Tibial artery (tissue), 4 donors: ENCODE measurements at places on chromosomes 7 and 10.

DNA sequence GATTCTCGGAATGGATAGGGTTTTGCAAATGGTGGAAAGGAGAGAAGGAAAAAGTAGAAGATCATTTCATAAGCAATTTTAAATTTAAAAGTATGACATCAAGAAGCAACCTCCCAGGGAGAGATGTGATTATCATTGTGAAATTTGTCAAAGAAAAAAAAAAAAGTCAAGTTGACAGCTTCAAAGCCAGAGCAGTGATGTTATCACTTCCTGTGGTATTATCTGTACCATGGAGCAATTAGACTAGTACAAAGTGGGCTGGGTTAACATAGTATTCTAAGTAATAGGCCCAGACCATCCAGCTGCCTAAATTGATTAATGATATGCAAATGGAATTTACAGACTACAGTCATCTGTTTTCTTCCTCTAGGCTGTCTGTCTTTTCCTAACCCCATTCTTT, 84.0 kb upstream of the NPY start:
- no peaks in the 10 kb centered on the region for H3K36me3 ChIP-seq
- H3K27ac ChIP-seq = no peak overlapping the region
- H3K4me3 ChIP-seq = no peak overlapping the region
- H3K4me1 ChIP-seq = no peaks in the 10 kb centered on the region
- DNase-seq = no peak

GRCh38 chr10:30182191-30183054, 123.0 kb upstream of the JCAD start:
- H3K27me3 ChIP-seq = no peaks in the 10 kb centered on the region
- H3K4me1 ChIP-seq = peaks cover 36% of the 10 kb centered on the region
- H3K36me3 ChIP-seq = no peaks in the 10 kb centered on the region

GRCh38 chr7:158266426-158266816, 321.2 kb downstream of the PTPRN2 start:
- H3K27me3 ChIP-seq = no peaks in the 10 kb centered on the region
- no peaks in the 10 kb centered on the region for H3K4me1 ChIP-seq
- H3K36me3 ChIP-seq = no peaks in the 10 kb centered on the region
- DNase-seq = no peak
- H3K27ac ChIP-seq = no peak overlapping the region
- no peak overlapping the region for H3K4me3 ChIP-seq

- no peak overlapping the region for H3K27ac ChIP-seq
- H3K27me3 ChIP-seq = no peaks in the 10 kb centered on the region
- no peak for DNase-seq
- peaks cover 40% of the 10 kb centered on the region for H3K36me3 ChIP-seq
Measured at GRCh38 chr10:77857272-77857671, 69.3 kb downstream of the DLG5 start.

DNA sequence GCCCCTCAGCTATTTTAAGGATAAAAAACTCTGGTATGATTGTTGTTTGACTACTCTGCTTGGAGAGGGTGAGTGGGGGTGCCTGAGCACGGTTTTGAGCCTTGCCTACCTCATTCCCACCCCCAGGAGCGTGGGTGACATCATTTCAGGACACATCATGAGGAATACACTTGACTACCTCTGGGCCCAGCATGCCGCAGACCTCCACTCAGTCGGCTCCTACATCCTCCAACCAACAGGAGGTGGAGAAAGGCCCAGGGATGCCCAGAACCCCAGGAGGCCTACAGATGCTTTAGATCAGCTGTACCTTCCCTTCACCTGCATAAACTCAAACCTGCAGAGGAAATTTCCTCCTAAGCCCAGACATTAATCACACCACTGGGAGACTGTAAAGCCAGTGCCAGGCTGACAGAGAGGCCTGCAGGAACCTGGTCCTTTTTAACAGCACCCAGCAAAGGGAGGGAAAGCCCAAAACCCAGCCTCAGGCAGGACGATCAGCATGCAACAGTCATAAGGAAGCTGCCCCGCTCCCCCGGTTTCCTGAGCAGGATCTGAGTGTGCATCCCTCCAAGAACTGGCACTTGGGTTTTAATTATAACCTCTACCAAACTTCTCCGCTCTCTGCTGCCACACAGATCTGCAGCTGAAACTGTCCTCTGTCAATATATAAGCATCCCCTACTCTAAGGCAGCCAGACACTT, 61.7 kb upstream of the ZNRF2 start:
- H3K27me3 ChIP-seq = no peaks in the 10 kb centered on the region
- no peak for DNase-seq
- peaks cover 8% of the 10 kb centered on the region for H3K4me1 ChIP-seq
- H3K27ac ChIP-seq = no peak overlapping the region
- H3K4me3 ChIP-seq = no peak overlapping the region

DNA sequence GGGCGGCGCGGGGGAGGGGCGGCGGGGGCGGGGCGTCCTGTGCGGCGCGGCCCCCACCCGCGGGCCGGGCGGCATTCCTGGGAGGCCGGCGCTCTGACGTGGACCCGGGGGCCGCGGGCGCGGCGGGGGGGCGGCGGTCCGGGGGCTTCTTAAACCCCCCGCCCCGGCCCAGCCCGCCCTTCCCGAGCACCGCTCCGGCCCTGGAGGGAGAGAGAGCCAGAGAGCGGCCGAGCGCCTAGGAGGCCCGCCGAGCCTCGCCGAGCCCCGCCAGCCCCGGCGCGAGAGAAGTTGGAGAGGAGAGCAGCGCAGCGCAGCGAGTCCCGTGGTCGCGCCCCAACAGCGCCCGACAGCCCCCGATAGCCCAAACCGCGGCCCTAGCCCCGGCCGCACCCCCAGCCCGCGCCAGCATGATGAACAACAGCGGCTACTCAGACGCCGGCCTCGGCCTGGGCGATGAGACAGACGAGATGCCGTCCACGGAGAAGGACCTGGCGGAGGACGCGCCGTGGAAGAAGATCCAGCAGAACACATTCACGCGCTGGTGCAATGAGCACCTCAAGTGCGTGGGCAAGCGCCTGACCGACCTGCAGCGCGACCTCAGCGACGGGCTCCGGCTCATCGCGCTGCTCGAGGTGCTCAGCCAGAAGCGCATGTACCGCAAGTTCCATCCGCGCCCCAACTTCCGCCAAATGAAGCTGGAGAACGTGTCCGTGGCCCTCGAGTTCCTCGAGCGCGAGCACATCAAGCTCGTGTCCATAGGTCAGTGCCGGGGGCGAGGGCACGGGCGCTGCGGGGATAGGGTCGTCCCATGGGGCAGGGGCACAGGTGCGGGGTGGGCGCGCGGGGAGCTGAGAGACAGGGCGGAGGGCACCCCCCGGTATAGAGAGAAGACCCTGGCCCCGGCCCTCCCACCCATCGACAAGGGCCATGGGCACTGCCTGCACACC, at the start of gene FLNC:
TSS of gene FLNC (plus strand) at position 176 of the 947 bp plus-strand sequence. CDS start at position 408, 232 bp downstream.
- H3K4me1 ChIP-seq = no peaks in the 10 kb centered on the region
- H3K4me3 ChIP-seq = peak within 1 kb of the TSS; percentile 58
- peak; percentile 65 for DNase-seq
- H3K27ac ChIP-seq = peak within 1 kb of the TSS; percentile 95

GRCh38 chr7:27740449-27741086, 606 bp downstream of the TAX1BP1 start:
- H3K27ac ChIP-seq = peak overlapping the region; percentile 98
- H3K36me3 ChIP-seq = no peaks in the 10 kb centered on the region
- H3K27me3 ChIP-seq = no peaks in the 10 kb centered on the region
- peaks cover 11% of the 10 kb centered on the region for H3K4me1 ChIP-seq
- DNase-seq = peak; percentile 83

GRCh38 chr7:144027070-144027469, 21.7 kb upstream of the OR2A5 start:
- no peak for DNase-seq
- H3K27ac ChIP-seq = no peak overlapping the region
- H3K36me3 ChIP-seq = no peaks in the 10 kb centered on the region

- H3K27me3 ChIP-seq = no peaks in the 10 kb centered on the region
- no peaks in the 10 kb centered on the region for H3K4me1 ChIP-seq
- peak overlapping the region; percentile 80 for H3K27ac ChIP-seq
- no peak for DNase-seq
Measured at GRCh38 chr7:137953043-137953664, 48.7 kb downstream of the CREB3L2 start.

DNA sequence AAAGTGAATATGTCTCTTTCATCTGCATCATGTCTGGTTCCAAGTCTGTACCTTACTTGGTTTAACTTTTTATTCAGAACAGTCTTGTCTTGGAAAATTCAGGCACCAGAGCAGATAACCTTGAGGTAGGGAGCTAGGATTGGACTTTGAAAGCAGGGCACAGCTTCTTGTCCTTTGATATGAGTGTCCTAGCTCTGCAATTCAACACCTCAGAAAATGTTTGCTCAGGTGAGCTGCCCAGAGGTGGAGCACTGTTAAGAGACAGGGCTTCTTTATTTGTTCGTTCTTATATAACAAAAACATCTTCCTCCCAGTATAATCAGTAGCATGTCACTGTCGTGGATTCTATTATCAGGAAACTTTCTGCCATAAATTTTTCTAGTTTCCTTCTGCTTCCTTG, 118.3 kb downstream of the LRRC4 start:
- no peak overlapping the region for H3K27ac ChIP-seq
- no peaks in the 10 kb centered on the region for H3K36me3 ChIP-seq
- no peaks in the 10 kb centered on the region for H3K27me3 ChIP-seq
- DNase-seq = no peak
- peaks cover 11% of the 10 kb centered on the region for H3K4me1 ChIP-seq

DNA sequence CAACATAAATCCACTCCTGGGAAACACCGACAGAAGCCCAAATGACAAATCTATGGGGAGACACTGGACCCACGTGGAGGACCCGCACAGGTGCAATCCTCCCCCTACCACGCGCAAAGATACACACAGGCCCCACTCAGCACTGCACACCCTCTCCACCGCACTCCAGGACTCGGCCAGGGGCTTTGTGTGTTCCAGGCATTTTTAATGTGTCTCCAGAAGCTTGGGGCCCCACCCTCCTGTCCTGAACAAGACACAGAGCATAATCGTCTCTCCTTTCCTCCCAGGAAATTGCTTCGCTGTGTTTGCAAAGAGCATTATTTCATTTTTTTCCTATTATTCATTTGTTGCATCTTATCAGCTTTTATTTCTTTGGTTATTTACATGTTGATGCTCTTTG, 82.8 kb downstream of the GLI3 start:
- DNase-seq = no peak
- H3K27ac ChIP-seq = no peak overlapping the region
- H3K27me3 ChIP-seq = no peaks in the 10 kb centered on the region
- H3K4me3 ChIP-seq = no peak overlapping the region
- H3K36me3 ChIP-seq = no peaks in the 10 kb centered on the region

DNA sequence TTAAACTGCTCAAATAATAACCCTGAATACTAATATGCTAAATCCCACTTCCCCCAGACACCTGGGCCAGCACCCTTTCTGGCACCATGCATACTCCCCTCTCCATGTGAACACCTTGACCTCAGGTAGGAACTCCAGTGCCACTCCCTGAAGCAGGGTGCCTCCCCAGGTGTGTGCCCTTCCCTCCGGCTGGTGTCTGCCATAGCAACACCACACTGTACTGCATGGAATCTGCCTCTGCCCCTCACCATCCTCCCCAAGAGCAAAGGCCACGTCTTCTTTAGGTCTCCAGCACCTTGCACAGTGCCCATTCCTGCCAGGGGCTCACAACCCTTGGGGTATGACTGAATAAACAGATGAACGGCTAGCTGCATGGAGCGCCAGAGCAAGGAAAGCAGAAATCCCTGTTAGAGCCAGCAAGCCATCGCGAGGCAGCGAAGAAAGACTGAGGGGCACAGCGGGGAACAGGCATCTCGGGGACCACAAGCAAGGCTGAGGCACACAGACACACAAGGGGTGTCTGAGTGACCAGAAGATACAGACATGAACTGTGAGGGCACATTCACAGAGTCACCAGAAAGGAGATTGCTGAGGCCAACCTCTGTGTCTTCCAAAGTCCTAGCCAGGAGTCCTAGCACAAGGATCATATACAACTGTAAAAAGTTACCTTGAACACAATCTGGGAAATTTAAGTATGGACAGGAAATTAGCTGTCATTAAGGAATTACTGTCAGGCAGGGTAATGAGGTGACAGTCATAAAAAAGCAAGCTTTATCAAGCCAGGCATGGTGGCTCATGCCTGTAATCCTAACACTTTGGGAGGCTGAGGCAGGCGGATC, 25.7 kb downstream of the COBL start:
- DNase-seq = no peak
- no peaks in the 10 kb centered on the region for H3K4me1 ChIP-seq

GRCh38 chr10:112986544-112987190, 36.6 kb downstream of the TCF7L2 start:
- DNase-seq = no peak
- H3K27me3 ChIP-seq = no peaks in the 10 kb centered on the region
- H3K4me1 ChIP-seq = peaks cover 28% of the 10 kb centered on the region
- peaks cover 5% of the 10 kb centered on the region for H3K36me3 ChIP-seq
- peak overlapping the region; percentile 46 for H3K27ac ChIP-seq

DNA sequence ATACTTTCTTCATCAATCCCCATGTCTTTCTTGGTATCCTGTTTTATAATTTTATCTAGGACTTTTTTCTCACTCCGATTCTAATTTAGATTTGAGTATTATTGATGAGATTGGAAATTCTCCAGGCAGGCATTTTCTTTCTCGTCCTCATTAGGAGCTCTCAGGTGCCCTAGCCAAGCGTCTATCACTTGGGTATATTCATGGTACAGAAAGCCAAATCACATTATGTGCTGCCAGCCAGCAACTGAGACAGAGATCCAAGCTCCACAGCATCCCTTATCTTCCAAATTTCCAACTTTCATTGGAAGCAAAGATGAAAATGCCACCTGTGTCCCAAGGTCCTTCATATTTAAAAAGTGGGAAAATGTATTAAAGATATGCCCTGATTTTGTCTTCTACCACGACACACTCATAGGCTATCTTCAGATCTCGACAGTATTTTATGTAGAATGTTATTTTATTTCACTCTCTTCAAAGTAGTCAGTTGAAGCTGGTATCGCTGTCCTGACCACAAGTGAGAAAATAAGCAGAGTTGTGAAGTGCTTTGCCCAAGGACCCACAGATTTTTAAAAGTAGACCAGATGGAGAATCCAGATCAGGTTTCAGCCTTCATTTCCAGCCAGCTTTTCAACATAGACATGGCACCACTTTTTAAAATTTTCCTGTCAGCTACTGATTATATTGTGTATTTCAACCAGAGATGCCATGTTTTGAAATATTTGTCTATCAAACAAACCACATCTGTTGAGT, 773.4 kb downstream of the CNTNAP2 start:
- H3K4me3 ChIP-seq = no peak overlapping the region
- no peaks in the 10 kb centered on the region for H3K36me3 ChIP-seq
- DNase-seq = no peak
- H3K27ac ChIP-seq = no peak overlapping the region
- H3K4me1 ChIP-seq = no peaks in the 10 kb centered on the region

- no peaks in the 10 kb centered on the region for H3K27me3 ChIP-seq
- H3K4me3 ChIP-seq = no peak overlapping the region
- H3K4me1 ChIP-seq = no peaks in the 10 kb centered on the region
- H3K36me3 ChIP-seq = no peaks in the 10 kb centered on the region
- no peak overlapping the region for H3K27ac ChIP-seq
- DNase-seq = no peak
Measured at GRCh38 chr10:36281831-36282331, 639.8 kb upstream of the FZD8 start.

- H3K27me3 ChIP-seq = no peaks in the 10 kb centered on the region
- H3K4me1 ChIP-seq = no peaks in the 10 kb centered on the region
- no peak overlapping the region for H3K27ac ChIP-seq
Measured at GRCh38 chr7:128112018-128112780, 81.0 kb upstream of the LRRC4 start.

GRCh38 chr10:121919666-121920065, 8.2 kb downstream of the ATE1 start:
- no peaks in the 10 kb centered on the region for H3K4me1 ChIP-seq
- DNase-seq = no peak
- H3K4me3 ChIP-seq = no peak overlapping the region
- H3K27ac ChIP-seq = no peak overlapping the region

GRCh38 chr10:71357792-71358265, 38.8 kb downstream of the SLC29A3 start:
- H3K36me3 ChIP-seq = no peaks in the 10 kb centered on the region
- H3K4me1 ChIP-seq = no peaks in the 10 kb centered on the region
- no peak overlapping the region for H3K27ac ChIP-seq
